Esophagus mucosa (tissue), 1 donor: ENCODE measurements at places on chromosomes 1 and 21.

DNA sequence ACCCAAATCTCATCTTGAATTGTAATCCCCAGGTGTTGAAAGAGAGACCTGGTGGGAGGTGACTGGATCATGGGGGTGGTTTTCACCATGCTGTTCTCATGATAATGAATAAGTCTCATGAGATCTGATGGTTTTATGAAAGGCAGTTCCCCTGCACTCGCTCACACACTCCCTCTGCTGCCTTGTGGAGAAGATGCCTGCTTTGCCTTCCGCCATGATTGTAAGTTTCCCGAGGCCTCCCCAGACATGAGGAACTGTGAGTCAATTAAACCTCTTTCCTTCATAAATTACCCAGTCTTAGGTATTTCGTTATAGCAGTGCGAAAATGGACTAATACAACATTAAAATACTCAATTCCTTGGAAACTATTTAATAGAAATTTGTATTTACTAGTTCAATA, 99.2 kb downstream of the PROX1 start:
- no peak for ATAC-seq

DNA sequence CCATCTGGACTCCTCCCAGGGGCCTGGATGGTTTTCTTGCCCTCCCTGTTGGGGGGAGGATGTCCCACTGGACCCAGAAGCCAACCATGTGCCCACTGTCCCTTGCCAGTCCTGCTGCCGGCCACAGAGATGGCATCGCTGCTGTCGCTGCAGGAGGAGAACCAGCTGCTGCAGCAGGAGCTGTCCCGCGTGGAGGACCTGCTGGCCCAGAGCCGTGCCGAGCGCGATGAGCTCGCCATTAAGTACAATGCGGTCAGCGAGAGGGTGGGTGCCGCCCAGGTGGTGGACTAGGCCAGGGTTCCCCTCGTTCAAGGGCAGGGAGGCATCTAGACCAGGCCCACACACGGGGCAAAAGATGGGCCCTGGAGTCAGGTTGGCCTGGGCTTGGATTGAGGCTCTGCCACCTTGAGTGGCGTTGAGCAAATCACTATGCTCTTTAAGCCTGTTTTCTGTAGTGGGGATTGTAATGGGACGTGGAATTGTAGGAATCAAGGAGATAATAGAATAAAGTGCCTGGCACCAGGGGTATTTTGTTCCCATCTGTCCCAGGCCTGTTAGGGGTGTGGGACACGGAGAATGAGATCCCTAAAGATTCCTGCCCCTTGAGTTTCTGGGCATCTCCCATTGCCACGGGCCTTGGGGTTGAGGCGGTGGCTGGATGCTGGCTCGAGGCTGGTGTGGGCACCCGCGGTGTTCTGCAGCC, 2.6 kb downstream of the CROCC start:
- ATAC-seq: no peak

DNA sequence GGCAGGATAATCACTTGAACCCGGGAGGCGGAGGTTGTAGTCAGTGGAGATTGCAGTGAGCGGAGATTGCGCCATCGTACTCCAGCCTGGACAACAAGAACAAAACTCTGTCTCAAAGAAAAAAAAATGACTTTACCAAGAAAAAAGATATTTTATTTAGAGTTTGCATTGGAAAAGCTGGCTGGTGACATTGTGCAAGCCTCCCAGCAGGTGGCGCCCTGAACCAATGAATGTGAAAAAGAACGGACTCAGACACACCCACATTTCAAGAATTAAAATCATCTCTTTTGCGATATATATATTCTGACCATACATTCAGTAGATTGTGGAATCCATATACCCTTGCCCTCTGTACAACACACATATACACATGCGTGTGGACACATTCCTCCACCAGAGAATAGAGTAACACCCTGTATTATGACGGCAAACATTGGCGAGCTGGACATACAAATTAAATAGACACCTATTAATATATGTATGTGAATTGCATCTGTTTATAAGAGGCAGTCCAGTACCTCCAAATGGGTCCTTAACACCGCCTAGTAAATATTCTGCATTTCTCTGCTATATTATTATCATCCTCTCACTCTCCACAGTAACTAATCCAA, 39.0 kb upstream of the CADM3 start:
- ATAC-seq: peak; percentile 67

DNA sequence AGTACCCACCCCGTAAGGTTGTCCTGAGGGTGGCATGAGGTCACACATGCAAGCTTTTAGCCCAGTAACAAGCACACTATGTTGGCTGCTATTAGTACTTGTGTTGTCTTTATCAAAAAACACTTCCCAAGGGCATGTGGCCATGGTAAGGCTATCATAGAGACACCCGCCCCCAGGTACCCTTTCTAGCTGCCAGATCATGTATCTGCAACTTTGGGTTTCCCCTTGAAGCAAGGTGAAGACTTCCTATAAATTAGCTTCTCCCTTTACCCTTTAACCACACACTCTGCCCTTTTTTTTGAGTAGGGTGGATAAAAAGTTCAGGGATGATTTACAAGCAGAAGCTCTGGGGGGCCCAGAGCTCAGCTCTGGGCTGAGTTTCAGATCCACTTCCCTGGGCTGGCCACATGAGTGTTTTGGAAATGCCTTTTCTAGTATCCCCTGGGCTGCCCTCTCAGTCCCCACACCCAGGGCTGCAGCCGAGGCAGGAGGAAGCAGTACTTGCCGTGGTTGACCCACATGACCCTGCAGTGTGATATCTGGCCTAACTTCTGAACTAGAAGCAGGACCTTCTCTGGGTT, 2.0 kb downstream of the ZDHHC18 start:
- no peak for ATAC-seq

DNA sequence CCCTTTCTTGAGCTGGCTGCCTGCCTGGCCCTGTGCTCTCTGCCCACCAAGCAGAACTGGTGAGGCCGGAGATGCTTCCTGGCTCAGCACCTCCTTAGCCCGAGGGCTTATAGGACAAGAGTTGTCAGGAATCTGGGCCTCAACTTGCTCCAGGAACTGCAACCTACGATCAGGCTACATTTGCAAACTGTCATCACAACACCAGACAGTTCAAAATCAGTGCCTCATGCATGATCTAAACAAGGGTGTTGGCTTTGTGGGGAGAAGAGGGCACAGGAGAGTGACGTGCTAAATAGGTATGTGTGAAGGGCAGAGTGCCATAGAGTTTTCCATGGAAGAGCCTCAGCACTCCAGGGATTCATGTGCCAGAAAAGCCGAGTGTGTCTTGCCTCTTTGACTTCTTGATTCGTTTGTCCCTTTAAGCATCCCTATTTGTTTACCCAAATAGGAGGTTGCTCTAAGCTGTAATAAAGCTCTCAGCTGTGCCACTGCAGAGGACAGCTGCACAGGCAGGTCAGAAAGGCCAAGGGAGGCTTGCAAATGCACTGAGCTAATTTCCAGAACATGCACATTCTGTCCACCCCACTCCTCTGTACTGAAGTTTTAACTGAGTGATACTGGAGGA, 30.2 kb upstream of the NEK2 start:
- ATAC-seq: peak; percentile 91

- no peak for ATAC-seq
Measured at GRCh38 chr1:75999034-75999433, 66.8 kb upstream of the ASB17 start.

GRCh38 chr1:8408151-8408839, 90.4 kb downstream of the SLC45A1 start:
- no peak for ATAC-seq

DNA sequence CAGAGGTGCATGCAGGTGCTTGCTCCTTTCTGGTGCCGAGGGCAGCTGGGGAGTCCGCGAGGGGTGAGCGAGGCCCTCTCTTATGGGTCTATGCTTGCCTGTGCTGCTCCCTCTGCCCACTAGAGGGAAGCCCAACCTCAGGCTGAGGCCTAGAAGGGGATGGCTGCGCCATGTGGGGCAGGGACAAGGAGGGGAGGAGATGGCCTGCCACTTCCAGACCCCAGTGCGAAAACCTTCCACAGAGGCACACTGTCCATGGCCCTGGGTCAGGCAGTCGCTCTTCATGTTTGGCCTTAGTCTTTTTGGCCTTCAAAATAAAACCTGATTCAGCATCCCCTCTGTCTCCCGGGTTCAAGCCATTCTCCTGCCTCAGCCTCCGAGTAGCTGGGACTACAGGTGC, 14.0 kb downstream of the RHBG start:
- ATAC-seq: peak; percentile 74

DNA sequence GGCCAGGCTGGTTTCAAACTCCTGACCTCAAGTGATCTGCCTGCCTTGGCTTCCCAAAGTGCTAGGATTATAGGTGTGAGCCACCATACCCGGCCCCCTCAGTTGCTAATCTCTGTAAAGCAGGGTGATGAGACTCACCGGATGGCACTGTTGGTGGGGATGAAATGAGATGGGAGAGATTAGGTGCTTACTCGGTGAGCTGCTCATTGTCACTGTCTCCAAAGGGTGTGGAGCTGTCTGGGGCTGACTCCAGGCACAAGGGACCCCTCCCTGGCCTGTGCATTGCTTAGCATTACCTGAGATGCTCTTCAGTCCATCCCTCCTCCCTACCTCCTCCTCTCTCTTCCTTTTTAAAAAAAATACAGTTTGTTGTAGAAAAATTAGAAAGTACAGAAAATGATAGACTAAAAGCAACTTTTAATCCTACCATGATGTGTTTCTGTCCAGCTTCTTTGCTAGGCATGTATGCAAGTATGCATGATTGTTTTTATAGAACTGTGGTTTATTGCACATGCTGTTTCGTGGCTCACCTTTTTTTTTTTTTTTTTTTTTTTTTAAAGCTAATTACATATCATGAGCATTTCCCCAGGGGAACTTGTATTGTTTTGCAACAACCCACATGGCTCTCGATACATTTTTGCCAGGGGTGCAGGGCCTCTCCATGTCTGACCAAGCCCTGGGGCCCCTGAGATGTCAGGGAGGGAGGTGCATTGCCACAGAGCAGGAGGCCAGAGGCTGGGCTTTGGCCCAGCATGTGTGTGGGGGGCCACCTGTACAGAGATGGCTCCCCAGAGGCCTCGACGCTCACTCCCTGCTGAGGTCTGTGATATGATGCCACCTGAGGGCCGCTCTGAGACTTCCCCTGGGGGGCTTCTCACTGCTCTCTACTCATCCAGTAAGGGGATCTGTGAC, 55.4 kb downstream of the ARHGEF10L start:
- no peak for ATAC-seq

DNA sequence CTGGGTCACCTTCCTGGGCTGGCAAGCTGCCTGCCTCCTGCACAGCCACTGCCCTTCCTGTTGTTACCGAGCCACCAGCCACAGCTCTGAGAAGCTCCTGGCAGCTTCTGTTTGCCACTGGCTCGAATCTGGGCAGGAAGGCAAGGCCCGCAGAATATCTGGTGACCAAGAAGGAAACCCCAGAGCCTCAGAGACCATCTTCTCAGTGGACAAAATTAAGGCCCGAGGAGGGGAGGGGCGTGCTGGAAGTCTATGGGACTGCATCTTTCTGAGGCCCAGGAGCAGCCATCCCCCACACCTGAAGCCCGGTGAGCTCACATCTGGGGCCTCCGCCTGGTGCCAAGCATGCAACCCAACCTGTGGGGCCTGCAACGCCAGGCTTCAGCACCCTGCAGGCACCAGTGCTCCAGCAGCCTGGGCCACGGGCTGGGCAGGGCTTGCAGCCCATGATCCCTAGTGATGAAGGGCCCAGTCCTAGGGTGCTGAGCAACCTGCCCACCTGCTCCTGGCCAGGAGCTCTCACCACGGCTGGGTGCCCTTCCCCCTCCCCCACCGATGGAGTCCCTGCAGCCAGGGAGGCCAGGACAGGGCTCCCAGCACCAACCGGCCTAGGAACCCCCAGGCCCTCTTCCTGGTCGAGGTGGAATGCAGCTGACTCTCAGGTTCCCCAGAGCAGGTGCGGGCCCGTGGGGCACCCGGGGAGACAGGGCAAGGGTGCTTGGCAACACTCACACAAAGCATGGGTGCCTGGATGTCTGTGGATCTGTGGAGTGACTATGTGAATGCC, 879 bp downstream of the CPTP start:
- peak; percentile 61 for ATAC-seq

DNA sequence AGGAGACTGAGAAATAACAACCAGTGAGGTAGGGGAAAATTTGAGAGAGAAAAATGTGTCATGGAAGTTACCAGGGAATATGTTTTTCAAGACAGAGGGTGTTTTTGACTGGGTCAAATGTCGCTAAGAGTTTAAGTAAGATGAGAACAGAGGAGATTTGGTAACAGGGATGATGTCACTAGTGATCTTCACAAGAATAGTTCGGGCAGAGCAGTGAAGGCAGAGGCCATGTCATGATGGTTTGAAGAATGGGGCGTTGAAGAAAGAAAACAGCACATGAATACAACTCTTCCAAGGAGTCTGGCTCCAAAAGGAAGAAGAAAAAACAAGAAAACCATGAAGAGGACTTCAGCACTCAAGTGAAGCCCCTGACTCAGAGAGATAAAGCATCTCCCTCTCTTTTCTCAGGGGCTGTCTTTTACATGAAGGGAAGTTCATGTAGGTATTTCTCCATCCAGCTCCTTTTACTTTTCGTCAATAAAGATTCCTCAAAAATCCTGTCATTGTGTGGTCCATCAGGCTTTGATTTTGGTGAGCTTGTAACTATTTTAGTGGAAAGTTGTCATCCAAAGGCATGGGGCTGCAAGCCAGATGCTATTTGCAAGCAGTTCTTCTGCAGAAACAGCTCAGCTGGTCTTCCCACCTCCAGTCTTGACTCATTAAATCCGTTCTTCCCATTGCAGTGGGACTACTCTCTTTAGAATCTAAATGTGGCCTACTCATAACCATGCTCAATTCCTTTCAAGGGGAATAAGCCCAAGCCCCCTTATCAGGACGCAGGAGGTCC, 397.3 kb downstream of the LMX1A start:
- no peak for ATAC-seq

GRCh38 chr1:219460896-219461815, 151.7 kb downstream of the ZC3H11B start:
- ATAC-seq: peak; percentile 83

- no peak for ATAC-seq
Measured at GRCh38 chr1:186842547-186842946, 13.8 kb downstream of the PLA2G4A start.

GRCh38 chr1:113008365-113008714, 52.3 kb upstream of the SLC16A1 start:
- no peak for ATAC-seq

DNA sequence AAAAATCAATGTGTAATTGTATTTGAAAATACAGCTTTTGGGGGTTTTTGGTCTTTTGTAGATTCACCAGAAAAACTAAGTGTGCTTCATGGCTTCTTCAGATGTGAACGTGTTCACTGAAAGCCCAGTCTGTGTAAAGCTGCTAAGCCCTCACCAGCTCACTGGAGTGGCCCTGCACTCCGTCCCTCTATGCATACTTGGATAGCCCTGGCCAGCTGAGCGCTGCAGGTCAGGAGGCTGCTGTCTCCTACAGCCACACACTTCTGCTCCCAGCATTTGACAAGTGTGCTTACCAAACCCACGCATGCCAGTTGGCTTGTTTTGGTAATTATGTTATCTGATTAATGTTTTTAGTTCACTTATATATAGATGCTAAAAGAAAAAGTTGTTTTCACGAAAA, 163.5 kb downstream of the TLR5 start:
- no peak for ATAC-seq

- ATAC-seq: no peak
Measured at GRCh38 chr1:90534116-90534515, 183.0 kb downstream of the BARHL2 start.

DNA sequence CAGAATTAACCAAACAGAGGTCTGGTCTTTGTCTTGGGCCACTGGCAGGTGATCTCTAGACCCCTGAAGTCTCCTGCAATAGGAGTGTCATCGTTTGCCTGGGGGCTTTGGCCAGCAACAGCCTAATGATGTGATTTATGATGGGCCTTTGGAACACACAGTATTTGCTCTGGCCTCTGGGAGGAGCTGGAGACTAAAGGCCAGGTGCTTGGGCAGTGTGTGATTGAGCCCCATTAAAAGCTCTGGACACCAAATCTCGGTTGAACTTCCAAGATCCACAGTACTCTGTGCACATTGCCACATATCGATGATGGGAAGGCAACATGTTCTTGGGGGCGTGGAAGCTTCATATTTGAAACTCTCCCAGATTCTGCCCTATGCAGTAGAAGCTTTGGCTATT, 32.0 kb upstream of the TLR5 start:
- ATAC-seq: no peak
